ENCODE measurements at places on chromosomes 1 and 21.

DNA sequence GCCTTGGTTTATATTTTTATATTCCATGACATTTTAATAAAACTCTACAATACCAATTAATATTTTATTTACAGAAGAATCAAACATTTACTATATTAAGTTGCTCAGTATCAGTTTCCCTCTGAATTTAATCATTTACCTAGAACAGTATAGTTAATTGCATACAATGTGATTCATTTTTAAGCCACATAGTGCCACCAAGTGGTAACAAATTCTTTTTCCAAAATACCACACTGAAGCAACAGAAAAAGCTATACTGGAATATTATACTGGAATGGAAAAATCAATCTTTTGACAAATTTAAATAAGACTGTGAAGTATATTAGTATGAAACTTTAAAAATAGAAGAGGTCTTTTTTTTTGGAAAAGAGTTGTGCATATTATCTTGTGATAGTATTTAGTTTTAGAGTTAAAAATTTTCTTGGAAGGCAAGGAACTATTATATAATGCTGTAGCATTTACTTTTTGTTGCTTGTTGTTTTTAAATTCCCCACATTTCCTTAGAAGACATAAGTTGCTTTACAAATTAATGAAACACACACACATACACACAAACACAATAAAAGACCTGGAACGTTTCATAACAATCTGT lies 57.3 kb downstream of the ZNF644 start:
- DNase-seq: no peak

DNA sequence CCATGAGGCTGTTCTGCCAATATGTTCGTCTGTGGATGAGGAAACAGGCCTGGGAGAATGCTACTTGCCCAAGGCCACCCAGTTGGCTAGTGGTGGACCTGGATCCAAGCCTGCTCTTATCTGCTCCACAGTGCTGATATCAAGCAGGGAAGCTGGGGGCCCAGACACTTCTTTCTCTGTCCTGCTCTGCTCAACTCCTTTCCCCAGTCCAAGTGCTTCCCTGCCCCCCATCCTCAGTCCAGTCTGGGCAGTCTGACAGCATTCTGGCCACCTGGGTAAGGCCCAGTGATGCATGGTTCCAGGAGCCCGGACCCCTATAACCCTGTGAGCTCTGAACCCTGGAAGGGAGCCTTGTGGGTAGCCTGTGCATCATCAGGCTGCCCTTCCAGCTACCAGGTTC lies 4.2 kb upstream of the PAQR7 start:
- no peak for DNase-seq

GRCh38 chr1:209749670-209750323 lies 6.1 kb upstream of the TRAF3IP3 start:
- no peak for DNase-seq

DNA sequence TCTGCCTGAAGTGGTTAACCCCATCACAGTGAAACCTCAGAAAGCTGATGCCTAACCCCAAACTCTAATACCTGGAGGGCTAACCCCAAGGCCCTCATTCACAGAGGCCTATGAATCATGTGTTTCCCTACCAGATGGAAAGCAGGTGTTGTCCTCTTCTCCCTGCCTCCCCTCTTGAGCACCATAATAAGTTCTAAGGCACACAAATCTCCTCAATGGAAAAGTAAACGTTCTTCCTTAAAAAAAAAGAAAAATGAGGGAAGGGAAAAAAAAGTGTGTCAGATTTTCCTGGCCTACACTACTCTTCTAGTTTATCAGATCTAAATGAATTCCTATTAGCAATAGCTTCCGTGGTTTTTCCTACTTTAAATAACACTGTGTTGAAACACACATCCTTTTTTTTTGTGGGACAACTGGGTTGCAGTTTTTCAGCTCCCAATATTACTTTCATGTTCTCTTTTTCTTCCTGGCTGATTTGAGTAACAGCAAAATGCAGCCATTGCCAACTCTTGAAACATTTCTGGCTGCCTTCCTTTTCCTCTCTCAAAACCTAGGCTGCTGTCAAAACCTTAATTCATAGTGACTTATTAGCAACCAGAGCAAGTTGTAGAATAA lies 43.2 kb downstream of the SLC44A3 start:
- no peak for DNase-seq

DNA sequence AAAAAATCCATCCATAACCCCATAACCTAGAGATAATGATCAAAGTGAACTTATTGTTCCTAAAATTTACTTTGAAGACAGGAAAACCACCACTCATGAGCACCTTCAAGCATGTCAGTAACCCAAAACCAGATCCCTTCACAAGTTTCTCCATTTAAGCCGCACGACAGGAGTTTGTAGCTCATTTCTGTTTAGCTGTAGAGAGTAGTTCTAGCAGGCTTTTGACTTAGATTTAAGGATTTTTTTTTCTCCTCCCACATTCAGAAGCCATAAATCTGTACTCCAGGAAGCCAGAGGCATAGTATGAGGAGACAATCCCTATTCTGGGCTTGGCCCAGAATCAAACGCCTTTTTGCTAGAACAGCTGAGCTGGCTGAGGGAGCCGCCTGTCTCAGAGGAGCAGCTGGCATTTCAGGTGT lies 25.6 kb downstream of the TOMM20 start:
- DNase-seq: no peak

GRCh38 chr1:228058949-228059633 lies 23.4 kb upstream of the ARF1 start:
- DNase-seq: peak; percentile 37

GRCh38 chr1:112027696-112028095 lies 38.2 kb upstream of the KCND3 start:
- no peak for DNase-seq

- no peak for DNase-seq
These were observed 10.8 kb downstream of the ARID4B start for GRCh38 chr1:235317168-235317567.

- no peak for DNase-seq
These were observed 8.8 kb downstream of the TSEN15 start for GRCh38 chr1:184060316-184060715.

DNA sequence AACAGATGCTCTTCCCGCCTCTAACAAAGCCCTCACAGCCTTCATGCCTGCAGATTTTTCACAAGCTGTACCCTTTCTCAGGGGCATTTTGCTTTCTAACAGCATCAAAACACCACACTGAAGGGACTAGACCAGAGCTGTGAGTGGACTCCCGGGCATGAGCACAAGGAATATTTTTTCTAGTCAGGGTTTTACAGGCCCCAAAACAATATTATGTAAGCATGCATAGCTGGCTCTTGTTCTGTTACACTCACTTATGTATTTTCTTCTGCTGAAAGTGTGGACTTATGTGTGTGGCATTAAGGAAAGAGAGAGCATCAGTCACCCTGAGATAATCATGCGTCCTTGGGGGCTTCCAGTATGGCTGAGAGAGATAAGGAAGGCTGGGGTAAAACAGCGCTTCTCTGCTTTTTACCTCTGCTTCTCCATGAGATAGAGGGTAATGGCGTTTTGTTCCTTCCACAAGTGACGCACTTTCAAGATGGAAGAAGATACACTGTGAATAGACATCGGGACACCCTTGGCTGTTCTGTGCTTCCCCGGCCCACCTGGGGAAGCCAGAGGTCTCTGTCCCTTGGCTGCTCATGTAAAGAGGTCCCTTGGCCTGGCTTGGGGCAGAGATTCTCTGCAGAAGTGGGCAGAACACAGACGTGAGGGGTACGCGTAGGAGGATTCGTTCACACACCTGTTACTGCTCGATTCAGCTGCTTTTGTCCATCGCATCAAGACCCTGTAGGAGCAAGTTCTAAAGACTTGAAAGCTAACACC lies 266.7 kb upstream of the RAB4A start:
- DNase-seq: no peak

DNA sequence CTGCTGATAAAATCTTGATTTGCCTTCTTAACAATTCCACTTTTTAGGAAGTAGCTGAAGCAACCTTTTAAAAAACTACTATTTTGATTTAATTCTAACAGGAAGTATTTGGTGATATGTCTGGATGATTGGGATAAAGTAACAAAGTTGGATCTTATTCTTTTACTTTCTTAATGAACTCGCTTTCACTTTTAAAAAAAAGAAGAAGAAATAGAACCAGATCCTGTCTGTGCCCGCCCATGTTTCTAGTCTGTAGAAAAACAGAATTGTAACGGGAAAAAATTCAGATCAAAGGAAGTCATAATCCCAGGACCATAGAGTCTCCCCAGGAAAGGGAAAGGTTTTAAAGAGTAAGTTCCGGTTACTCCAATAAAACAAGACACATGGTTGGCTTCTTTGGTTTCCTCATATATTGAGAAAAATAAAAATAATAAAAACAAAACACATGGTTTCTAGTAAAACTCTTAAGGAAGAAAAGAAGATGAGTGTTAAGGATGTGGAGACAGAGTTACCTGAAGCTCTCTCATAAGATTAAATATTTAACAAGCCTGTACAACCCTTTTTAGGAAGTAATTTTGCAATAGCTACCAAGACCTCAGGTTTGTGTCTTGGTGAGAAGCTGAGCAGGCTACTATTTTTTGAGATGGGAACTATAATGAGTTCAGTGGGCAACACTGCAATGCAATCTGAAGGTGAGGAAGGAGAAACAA lies 4.9 kb downstream of the CD48 start:
- DNase-seq: no peak

DNA sequence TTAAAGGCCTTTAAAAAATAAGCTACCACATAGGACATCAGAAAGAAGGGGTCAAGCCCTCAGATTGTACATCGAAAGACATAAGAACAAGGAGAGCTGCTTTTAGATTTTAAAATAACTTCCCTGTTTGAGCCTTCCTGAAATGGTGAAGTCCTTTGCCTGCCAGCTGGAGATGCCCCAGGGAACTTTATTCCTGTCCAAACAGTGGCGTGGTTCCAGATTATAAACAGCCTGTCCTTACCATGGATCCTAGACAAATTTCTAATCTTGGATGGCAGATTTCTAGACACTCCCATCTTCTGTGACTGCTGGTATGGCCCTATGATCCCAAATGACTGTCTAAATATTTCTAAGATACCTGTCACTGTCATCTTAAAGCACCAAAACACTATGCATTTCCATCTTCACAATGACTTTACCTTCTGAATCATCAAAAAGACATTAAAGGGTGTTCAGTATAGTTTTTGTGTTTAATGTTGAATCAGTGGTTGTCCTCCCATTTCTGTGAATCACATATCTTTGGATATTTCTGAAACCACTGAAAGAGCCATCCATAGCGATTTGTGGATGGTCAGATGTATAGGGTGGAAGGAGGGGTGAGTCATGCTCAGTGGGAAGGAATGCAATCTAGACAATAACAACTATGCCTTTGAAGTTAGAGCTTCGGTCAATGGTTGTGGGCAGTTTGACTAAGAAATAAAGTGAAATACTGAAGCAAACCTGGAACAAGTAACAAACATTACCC lies 23.2 kb downstream of the ILDR2 start:
- DNase-seq: no peak

DNA sequence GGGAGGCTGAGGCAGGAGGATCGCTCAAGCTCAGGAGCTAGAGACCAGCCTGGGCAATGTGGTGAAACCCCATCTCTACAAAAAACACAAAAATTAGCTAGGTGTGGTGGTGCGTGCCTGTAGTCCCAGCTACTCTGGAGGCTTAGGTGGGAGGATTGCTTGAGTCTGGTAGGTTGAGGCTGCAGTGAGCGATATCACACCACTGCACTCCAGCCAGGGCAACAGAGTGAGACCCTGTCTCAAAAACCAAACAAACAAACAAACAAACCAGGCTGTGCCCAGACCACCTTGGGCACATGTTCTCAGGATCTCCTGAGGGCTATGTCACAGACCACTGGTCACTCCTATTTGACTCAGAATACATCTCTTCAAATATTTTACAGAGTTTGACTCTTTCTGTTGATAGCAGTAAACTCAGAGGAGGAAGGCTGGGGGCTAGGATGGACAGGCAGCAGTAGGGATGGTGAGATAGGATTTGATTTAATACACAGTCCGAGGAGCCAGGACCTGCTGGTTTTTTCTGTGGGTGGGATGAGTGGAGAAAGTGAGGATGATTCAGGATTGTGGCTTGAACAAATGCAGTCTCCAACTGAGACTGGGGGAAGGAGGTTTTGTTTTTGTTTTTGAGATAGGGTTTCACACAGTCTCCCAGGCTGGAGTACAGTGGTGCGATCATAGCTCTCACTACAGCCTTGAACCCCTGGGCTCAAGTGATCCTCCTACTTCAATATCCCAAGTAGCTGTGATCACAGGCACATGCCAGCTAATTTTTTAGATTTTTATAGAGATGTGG lies 46.5 kb downstream of the OLFML3 start:
- no peak for DNase-seq

DNA sequence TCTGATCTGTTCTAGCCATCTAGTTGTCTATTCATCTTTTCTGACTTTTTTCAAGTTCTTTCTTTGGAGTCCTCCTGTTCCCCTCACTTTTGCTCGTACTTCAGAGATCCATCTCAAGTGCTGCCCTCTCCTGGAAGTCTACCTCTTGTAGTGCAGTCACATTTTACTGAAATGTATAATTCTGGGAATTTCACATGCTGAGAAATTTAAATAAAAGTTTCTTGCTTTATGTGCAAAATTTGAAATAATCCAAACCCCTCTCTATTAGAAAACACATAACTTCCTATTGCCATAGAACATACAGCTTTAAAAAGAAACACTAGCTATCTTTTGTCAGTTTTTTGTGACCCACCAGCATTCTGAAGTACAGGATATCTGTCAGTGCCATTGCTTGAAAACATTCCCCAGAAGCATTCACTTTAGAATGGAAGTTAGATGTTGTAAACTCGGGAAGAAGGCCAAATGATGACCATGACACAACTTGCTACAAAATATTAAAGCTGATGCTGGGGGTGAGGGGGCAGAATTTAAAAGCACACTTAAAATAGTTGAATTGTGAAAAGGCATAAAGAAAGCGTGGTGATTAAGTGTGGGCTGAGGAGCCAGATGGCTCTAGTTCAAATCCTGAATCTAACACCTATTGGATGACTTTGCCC lies 22.0 kb downstream of the RLF start:
- DNase-seq: no peak

- DNase-seq: no peak
These were observed 228.9 kb upstream of the ADGRL4 start for GRCh38 chr1:79235301-79236002.

DNA sequence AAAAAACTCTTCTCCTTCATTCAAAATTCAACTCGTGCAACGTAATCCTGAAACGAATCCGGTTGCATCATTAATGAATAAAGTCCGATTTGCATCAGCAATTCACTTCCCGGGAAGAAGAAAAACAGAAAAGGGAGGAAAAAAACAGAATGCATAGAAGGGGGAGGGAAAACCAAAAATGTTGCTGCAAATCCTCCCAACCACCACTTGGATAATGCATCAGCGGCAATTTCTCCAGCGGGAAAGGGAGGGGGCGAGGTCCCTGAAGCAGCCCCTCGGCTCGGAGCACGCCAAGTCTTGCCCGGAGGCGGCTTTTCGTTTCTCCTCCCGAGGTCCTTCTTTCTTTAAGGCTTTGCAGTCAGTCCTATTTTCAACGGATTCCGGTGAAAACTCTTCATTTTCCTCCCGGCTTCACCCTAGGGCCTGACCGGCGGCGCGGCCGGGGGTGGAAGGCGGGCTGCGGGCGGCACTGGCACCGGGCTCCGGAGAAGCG lies 723 bp downstream of the CDC42BPA start:
- peak; percentile 2 for DNase-seq

DNA sequence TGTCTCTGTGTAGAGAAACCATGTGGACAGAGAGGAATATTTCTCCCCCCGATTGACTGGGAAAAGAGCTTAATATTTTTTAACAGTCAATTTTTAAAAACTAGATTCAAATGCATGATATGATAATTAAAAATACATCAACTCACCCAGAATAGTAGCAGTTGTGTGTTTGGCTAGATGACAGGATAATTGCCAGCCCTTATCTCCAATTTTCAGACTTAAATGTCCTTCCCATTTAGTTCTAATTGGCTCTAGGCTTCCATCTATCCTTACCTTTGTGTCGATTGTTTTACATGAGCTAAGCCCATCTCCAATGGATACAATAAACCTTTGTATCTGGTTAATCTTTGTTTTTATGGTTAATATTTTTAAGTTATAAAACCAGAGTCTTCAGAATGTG lies 23.9 kb upstream of the KIAA0040 start:
- no peak for DNase-seq
